ENCODE measurements at places on chromosomes 1 and 21.
A peak's percentile ranks its signal among the peaks of the same experiment; 100 is the strongest.

DNA sequence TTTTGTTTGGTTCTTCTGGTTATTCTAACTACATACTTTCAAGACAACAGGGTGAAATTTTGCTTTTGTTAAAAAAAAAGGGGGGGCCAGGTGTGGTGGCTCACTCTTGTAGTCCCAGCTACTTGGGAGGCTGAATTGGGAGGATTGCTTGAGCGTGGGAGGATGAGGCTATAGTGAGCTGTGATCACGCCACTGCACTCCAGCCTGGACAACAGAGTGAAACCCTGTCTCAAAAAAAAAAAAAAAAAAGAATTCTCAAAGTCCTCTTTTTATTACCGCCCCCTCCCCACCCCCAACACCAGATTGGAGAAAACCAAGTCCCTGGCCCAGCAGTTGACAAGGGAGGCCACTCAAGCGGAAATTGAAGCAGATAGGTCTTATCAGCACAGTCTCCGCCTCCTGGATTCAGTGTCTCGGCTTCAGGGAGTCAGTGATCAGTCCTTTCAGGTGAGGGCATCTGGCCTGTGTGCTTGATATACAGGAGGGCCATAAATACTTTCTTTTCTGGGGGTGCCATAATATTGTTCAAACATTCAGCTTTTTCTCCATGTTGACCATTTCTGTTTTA lies 50.2 kb downstream of the LAMC2 start:
- no peak for DNase-seq

DNA sequence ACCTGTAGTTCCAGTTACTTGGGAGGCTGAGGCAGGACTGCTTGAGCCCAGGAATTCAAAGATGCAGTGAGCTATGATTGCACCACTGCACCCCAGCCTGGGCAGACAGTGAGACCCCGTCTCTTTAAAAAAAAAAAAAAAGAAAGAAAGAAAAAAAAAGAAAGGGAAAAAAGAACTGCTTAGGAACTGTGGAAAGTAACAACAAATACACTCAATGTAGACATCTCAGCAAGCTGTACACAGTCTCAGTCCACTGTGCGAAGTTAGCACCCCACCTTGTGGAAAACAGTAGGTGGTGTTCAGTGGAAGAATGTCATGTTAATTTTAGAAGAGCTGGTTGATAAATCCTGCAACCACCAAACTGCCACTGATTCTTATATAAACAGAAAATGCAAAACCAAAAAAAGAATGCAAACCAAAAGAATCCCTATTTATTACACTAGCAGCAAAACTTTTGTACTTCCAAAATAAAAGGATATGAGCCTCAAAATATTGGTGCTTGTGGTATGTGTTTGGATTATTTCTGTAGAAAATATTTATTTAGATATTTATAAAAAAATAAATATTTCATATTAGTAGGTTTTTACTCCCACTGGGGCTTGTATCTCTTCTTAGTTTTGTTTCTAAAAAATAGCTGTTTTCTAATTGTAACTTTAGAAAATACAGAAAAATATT lies 31.1 kb downstream of the ALG14 start:
- no peak for DNase-seq

GRCh38 chr1:112934577-112934976 lies 21.4 kb downstream of the SLC16A1 start:
- DNase-seq: no peak

DNA sequence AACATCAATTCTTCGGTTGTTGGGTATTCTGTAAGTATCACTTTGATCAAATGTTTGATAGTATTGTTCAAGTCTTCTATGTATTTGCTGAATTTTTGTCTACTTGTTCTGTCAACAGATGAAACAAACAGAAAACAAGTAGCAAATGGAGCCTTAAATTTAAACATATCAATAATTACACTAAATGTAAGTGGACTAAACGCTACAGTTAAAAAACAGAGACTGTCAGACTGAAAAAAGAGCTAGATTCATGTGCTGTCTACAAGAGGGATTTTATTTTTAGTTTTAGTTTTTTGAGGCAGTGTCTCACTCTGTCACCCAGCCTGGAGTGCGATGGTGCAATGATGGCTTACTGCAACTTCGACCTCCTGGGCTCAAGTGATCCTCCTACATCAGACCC lies 10.7 kb upstream of the RAD54L start:
- DNase-seq: no peak

GRCh38 chr1:17507915-17508314 lies 31.6 kb upstream of the ARHGEF10L start:
- DNase-seq: no peak

- DNase-seq: no peak
Observed at GRCh38 chr1:76473591-76473990, 393.7 kb upstream of the ST6GALNAC5 start.

DNA sequence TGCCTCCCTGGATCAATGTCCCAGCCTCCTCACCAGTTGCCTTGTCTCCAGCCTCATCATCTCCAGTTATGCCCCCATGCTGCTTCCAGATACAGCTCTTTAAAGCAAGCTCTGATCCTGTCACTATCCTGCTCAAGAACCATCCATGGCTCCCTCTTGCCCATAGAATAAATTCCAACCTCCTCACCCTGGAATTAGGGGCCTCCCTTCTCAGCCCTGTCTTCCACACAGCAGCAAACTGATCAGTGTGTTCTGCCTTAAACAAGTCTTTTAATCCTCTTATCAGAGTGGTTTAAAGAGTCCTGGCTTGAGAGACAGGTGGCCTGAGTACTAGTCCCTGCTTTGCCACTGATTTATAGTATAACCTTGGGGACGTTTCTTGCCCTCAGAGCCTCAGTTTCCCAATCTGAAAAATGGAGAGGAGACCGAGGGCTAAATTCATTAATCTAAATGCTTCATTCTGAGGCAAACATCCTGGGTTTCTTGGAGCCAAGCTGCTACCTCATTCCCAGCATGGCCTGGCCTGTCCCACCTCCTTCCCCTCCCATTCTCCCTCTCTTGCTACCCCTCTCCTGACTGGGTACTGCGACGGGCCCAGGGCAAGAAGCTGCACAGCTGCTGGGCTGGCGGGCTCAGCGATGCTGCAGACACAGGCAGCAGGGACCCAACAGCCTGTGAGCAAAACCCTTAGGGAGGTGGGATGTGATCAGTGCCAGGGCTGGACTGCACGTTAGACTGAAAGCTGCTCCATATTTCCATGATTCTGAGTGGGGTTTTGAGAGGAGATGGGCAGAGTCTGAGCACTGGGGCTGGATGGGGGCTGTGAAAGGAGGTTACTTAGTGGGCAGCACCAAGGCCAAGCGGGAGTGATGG lies 221.4 kb downstream of the PTPRU start:
- no peak for DNase-seq

GRCh38 chr1:51330331-51331201 lies at the start of gene TTC39A:
Gene TTC39A, minus strand, starts transcription at chr1:51330562. Its CDS starts 85 bp downstream, at chr1:51330477.
- DNase-seq: no peak

GRCh38 chr1:38105267-38105666 lies 58.7 kb upstream of the POU3F1 start:
- no peak for DNase-seq

- DNase-seq: no peak
Observed at GRCh38 chr1:15734901-15735300, 1.2 kb upstream of the SLC25A34 start.

- no peak for DNase-seq
Observed at GRCh38 chr1:117657031-117657430, 51.2 kb downstream of the TENT5C start.

GRCh38 chr1:7961216-7962013 lies at the start of gene PARK7:
Gene PARK7, plus strand, starts transcription at chr1:7961711. Its CDS starts 1,075 bp downstream, at chr1:7962786.
- DNase-seq: peak; percentile 100

DNA sequence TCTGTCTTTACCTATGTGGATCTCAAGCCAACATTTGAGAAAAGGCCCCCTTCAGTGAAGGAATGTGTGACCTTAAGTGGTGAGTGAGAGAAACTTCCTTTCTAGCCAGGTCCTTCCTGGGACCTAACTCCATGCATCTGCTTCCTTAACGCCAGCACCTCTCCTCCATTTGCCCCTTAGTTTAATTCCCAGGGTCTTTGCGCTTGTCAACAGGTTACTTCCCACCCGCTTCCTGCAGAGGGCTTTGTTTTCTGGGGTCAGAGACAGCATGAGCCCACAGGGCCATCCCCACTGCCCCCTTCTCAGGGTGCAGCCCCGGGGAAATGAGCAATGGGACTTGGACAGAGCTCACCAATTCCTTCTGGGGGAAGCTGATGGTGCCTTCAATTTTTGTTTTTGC lies 54.8 kb downstream of the EVA1C start:
- DNase-seq: no peak

GRCh38 chr1:59816318-59816878 lies 1.6 kb downstream of the HOOK1 start:
- DNase-seq: no peak

GRCh38 chr1:28898405-28898881 lies 15.9 kb upstream of the EPB41 start:
- DNase-seq: no peak

- no peak for DNase-seq
Observed at GRCh38 chr1:86502721-86503405, 34.1 kb downstream of the CLCA1 start.

DNA sequence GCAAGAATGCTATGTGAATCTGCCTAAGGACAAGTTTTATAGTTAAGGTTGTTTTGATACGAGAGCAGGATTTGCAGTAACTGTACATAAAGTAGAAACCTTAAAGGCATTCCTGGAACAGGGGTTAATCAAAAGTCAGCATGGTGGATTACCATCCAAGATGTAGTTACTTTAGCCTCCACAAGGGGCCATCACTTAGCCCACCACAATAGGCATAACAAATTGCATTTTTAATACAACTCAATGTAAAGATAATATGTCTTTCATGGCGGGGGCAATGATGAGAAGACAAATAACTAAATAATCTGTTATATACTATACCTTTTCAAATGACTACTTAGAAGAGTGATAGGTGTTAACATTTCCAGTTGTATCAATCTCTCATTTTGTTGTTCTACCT lies 611.2 kb upstream of the ADGRL4 start:
- no peak for DNase-seq

DNA sequence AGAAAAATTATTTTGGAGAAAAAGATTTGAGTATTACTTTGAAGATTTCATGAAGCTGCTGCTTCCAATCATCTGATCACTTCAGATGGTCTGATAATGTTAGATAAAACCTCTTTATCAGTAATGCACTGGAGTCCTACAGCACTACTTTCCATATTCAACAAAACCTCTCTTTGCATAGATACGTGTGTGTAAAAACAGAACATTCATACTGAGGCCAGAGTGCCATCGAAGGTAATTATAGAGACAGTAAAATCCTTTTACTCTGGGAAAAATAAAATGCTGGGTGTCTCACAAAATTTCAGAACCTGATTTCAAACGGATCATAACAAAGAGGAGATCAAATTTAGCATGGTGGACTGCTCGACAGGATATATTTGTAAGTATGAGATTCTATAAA lies at the start of gene RGS13:
RGS13 (plus strand) TSS at position 209 of the 400 bp plus-strand sequence. CDS start 8,188 bp downstream, outside the sequence.
- DNase-seq: no peak

DNA sequence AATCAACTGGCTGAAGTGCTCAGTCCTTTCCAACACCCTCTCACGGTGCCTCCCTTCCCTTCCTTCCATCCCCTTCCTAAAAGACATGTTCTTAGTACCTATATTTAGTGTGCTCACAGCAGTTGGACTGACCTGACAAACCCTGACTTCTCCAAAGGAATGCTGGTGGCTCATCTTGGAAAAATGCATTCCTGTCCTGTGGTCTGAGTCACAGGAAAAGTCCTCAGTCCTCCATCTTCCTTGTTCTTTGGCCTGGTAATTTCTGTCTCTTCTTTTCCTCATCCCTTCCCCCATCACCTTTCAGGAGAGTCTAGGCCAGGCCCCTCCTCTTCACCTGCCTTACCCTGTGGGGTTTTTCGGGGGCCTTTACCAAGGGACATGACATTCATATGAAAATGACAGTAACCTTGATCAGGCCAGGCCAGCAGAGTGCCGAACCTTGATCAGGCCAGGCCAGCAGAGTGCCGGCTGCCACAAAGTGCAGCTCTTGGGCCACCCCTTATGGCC lies 7.2 kb downstream of the ATP1B1 start:
- no peak for DNase-seq

- no peak for DNase-seq
Observed at GRCh38 chr1:168086438-168086837, 50.3 kb downstream of the GPR161 start.

- DNase-seq: no peak
Observed at GRCh38 chr1:77468949-77469710, 187.3 kb downstream of the AK5 start.

- no peak for DNase-seq
Observed at GRCh38 chr1:53576381-53576801, 117.2 kb downstream of the DMRTB1 start.

DNA sequence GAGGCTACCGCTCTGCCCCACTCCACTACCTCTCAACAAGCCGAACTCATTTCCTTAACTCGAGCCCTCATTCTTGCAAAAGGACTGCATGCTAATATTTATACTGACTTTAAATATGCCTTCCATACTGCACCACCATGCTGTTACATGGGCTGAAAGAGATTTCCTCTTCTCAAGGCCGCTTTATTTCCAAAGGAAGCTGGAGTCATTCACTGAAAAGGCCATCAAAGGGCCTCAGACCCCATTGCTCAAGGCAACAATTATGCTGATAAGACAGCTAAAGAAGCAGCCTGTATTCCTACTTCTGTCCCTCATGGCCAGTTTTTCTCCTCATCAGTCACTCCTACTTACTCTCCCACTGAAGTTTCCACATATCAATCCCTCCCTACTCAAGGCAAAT lies 6.9 kb upstream of the HPDL start:
- no peak for DNase-seq

DNA sequence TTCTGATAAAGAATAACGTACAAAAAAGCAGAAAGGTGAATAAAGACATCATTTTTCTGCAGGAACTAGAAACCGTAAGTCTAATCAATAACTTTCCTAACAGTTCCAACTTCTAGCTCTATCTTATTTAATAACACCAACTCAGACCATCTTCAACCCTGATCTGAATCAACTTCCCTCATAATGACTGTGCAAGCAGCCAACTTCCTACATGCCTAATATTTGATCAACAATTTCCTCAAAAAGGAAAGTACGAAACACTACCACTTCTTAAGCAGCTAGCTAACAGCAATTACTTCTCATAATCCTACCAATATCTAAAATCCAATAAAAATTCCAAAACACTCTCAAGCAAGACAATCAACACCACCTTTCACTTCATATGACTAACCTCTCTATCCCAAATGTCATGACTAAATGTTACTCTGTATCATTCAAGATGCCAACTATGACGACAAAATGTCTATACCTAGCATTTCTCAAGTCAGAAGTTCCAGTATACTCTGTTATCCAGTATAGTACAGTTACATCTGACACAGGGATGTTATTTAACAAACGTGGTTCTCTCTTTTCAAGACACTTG lies 1.7 kb downstream of the COP1 start:
- DNase-seq: no peak

GRCh38 chr1:223249854-223250631 lies 107.0 kb upstream of the TLR5 start:
- no peak for DNase-seq
